Fibroblast of pulmonary artery (primary cell): ENCODE measurements at places on chromosomes 7 and 10.

GRCh38 chr7:65974876-65975275 is 7.1 kb downstream of the GUSB start:
- no peak for DNase-seq

- no peak for DNase-seq
These were observed 81.9 kb downstream of the CNOT4 start for GRCh38 chr7:135428011-135428410.

DNA sequence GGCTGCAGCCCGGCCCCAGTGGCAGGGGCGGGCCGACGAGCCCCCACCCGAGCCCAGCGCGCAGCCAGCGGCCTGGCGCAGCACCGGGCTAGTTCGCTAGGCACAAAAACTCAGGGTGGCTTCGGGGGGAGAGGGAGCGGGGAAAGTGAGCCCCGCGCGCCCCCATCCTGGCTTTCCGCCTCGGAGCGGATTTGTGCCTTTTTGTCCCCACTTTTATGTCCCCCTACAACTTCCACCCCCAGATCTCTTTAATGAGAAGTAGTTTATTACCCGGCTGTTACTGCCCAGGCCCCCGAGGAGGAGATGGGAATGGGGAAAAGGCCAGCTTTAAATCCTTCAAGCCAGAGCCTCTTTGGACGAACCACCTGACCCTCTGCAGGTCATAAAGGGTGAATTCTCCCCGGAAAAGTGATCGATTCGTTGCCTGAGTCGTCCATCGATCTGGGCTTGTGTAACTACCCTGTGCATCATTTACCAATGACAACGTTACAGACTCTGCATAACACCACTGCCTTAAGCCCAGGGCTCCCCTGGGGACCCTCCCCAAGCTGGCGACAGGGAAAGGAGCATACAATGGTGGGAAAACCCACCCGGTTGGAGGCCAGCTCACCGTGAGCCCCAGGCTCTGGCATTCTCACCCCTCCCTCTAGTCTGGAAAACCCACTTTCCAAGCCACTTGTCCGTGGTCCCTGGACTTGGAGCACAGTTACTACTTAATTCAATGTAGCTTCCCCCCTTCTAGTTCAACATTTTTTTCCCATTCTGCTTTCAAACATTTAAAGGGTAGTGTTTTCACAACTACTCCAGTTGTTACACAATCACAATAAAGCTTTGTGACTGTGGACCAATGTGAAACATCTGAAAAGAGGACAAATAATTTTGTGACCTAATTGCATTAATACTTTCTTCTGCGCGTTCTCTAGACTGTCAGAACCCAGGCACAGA is 748 bp upstream of the SH3PXD2A start:
- DNase-seq, result no peak

- no peak for DNase-seq
These were observed 45.2 kb upstream of the TMEM213 start for GRCh38 chr7:138752518-138753149.

DNA sequence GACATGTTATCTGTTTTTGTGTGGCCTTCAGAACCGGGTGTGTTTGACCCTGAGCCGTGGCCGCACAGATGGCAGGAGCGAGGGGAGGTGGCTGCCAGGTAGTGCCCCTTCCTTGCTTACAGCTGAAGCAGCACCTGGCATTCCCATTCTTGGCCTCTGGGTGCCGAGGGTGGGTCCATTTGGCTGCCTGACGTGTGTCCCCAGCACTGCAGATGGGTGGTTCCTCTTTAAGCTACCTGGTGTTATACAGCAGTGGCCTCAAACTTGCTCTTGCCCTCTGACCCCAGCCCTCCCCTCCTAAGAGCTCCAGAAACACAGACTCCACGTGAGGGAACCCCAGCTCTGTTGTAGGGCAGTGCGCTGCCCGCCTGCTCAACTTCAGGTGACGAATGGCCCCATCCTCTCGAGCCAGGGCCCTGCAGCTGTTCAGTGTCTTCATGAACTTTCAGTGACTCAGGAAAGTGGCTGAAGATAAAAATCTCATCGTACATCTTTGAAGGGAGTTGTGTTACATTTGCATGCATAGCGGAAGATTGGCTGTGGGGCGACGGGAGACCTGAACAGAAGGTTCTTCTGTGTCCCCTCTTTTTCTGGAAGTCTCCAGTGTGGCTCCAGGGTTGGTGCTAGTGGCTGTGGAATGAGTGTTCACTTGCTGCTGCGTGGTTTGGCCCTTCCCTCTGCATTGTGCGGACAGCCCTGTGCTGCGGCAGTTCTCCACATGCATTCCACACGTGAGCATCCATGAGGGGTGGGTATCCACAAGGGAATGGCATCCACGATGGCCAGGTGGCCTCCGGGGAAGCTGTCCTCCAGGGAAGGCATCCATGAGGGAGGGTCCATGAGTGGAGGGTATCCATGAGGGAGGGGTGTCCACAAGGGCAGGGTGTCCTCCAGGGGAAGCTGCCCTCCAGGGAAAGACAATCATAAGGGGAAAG is 91.6 kb downstream of the INPP5A start:
- DNase-seq, result no peak

DNA sequence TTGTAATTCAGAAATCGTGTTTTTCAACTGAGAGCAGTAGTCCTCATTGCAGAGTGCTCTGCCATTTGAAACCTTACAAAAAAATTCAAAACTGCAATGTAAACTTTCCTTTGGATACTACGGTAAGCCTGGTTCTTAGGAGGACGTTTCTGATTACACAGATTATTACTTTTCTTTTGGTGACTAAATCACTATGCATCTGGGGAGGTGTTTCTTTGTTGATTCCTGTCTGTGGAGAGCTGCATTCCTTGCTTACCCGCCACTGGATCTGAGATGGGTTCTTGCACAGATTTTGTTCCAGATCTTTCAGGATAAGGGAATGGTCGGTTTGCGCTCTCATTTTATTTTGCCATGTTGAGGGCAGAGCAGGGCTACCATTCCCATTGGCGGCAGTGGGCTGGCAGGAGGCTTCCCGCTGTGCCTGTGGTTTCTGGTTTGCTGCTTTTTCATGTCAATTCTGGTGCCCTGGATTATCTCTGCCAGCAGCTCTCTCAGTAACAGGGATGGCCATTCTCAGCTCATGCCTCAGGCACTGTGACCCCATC is 485.1 kb downstream of the GLRX3 start:
- no peak for DNase-seq

- peak; percentile 43 for DNase-seq
These were observed 11.8 kb upstream of the TIAL1 start for GRCh38 chr10:119608316-119609155.

- DNase-seq, result peak; percentile 53
These were observed 744 bp downstream of the FRAT2 start for GRCh38 chr10:97333601-97334369.
